Activated T-helper 2 cell treated with anti-CD3 and anti-CD28 coated beads, Interferon-gamma antibody, Interleukin-2, Interleukin-4, amounts not matched to agents 10 μg/mL and 5 μg/mL and 100 μg/mL, durations not matched to agents 14 hours and 24 hours and 36 hours (primary cell): ENCODE measurements at places on chromosomes 12 and 14. TPM values are rescaled to one million over a fixed set of nuclear protein-coding genes. Genes with fewer than 3 reads are reported as not detected.

Gene NTS
- total RNA-seq = not detected in 2 replicates

Gene IL23A
- total RNA-seq = 30.4 and 31.0 TPM in 2 replicates

Gene EID3
- total RNA-seq = 9.4 and 10.1 TPM in 2 replicates

Gene CLEC4C
- not detected in 2 replicates for total RNA-seq

Gene LRRC10
- not detected in 2 replicates for total RNA-seq

Gene FAM186B
- total RNA-seq = 0.30 and 0.37 TPM in 2 replicates

GRCh38 chr14:75876530-75876929 is 105.3 kb downstream of the TGFB3 start:
- H3K27ac ChIP-seq = no peak overlapping the region
- H3K4me3 ChIP-seq = no peak overlapping the region
- H3K27me3 ChIP-seq = no peaks in the 10 kb centered on the region
- no peak for DNase-seq

- no peak for DNase-seq
- no peak overlapping the region for H3K27ac ChIP-seq
- H3K36me3 ChIP-seq = no peaks in the 10 kb centered on the region
- H3K4me3 ChIP-seq = no peak overlapping the region
- no peaks in the 10 kb centered on the region for H3K4me1 ChIP-seq
- H3K27me3 ChIP-seq = peaks cover 25% of the 10 kb centered on the region
These were observed 249.0 kb downstream of the DPF3 start for GRCh38 chr14:72644758-72645489.

- H3K4me1 ChIP-seq = no peaks in the 10 kb centered on the region
- H3K27ac ChIP-seq = no peak overlapping the region
- no peak overlapping the region for H3K4me3 ChIP-seq
- H3K27me3 ChIP-seq = peaks cover 8% of the 10 kb centered on the region
- no peak for DNase-seq
These were observed 58.8 kb upstream of the C14orf132 start for GRCh38 chr14:95980402-95980801.

DNA sequence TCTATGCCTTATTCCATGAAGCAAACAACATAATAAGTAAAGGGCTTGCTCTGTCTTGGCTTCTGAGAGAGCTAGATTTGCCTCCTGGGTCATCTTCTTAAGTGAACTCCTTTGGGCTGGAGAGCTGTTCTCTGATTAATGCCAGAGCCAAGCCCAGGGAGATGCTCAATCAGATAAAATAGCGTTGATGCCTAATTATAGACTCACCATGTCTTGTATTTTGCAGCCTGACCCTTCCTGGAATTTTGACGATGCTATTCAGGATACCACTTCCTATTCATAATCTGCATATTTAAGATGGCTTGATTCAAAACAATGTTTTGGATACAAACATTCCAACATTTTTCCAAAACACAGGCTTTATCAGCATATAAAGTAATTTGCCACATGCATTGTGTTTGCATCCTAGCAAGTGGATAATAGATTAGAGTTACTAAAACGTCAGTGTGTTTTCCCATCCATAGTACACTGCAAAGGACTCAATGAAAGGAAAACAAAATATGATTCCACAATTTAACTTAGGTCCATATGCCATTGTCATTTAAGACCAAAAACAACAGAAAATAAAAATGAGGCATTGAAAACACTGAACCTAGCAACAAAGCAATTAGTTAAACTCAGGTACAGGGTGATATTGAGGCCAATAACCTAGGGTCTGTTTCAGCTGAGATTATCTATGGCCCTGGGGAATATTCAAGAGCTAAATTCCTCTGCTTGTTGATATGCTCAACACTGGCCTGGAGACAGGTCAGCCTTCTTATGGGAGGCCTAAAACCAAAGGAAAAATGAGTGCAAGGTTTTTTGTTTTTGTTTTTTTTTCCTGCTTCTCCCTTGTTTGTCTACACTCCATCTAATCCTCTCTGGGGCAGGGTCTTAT is 184.2 kb upstream of the FOXN3 start:
- no peak overlapping the region for H3K27ac ChIP-seq
- peaks cover 24% of the 10 kb centered on the region for H3K4me1 ChIP-seq
- DNase-seq = no peak
- peaks cover 95% of the 10 kb centered on the region for H3K36me3 ChIP-seq

DNA sequence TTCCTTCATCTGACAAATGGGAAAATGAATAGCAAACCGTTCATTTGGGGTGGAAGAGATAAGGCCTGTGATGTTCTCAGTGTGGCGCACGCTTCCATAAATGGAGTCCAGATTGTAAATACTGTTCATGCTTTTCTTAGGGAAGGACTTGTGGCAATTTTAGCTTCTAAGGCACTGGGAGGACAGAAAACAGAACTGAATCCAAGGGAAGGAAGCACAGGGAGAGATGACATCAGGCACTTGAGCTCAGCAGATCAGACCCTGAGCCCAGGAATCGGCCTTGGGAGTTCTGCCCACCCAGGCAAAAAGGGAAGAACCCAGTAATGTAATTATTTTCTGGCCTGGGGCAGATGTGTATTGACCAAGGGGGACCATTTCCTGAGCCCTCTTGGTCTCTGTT is 7.2 kb upstream of the SH2B3 start:
- H3K4me1 ChIP-seq = peaks cover 36% of the 10 kb centered on the region
- no peak overlapping the region for H3K27ac ChIP-seq
- DNase-seq = no peak
- peaks cover 3% of the 10 kb centered on the region for H3K36me3 ChIP-seq
- no peak overlapping the region for H3K4me3 ChIP-seq

- H3K36me3 ChIP-seq = no peaks in the 10 kb centered on the region
- H3K27me3 ChIP-seq = peaks cover 2% of the 10 kb centered on the region
- no peak overlapping the region for H3K4me3 ChIP-seq
These were observed 341.7 kb upstream of the KITLG start for GRCh38 chr12:88921890-88922532.

- no peak for DNase-seq
- no peak overlapping the region for H3K4me3 ChIP-seq
- H3K36me3 ChIP-seq = no peaks in the 10 kb centered on the region
- H3K27me3 ChIP-seq = peaks cover 18% of the 10 kb centered on the region
- no peak overlapping the region for H3K27ac ChIP-seq
These were observed 7.3 kb upstream of the KIF26A start for GRCh38 chr14:104130974-104131651.

DNA sequence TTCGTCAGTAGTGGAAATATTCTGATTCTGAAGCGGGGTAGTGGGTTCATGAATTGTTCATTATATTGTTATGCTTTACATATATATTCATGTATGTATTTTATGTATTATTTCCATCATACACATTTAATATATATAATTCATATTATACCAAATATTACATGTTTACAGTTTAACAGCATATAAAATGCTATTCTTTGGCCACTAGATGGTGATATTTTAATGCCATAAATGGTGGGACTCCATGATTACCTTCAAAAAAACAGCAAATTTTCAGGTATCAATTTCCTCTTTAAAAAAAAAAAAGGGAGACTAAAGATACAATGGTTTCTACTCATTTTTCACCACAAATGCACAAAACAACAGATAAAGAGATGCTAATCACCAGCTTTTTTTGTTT is 41.0 kb downstream of the BDKRB1 start:
- no peak overlapping the region for H3K27ac ChIP-seq
- no peak for DNase-seq
- H3K4me1 ChIP-seq = no peaks in the 10 kb centered on the region
- H3K4me3 ChIP-seq = no peak overlapping the region
- no peaks in the 10 kb centered on the region for H3K27me3 ChIP-seq
